ENCODE measurements at places on chromosomes 12 and 14. TPM values are rescaled to one million over a fixed set of nuclear protein-coding genes. Genes with fewer than 3 reads are reported as not detected.

The KCNJ8 gene
- 10.6 TPM for total RNA-seq

The KLRG1 gene
- total RNA-seq = 1.0 TPM

The KRT80 gene
- not detected for total RNA-seq

The STAB2 gene
- total RNA-seq = not detected

The PLD4 gene
- total RNA-seq = under 0.01 TPM

The REM2 gene
- 0.29 TPM for total RNA-seq

The C12orf56 gene
- 2.0 TPM for total RNA-seq

The NTS gene
- total RNA-seq = 0.50 TPM

The ANKRD33 gene
- 0.15 TPM for total RNA-seq

The IL26 gene
- total RNA-seq = not detected

The ACTN1 gene
- 225 TPM for total RNA-seq

The KRT73 gene
- not detected for total RNA-seq

The AVPR1A gene
- not detected for total RNA-seq

The FAM181A gene
- total RNA-seq = not detected

The CPNE6 gene
- total RNA-seq = not detected

The P2RX7 gene
- total RNA-seq = 3.8 TPM

The PIK3C2G gene
- not detected for total RNA-seq

The DNAH10 gene
- total RNA-seq = 0.15 TPM

The NEMP1 gene
- total RNA-seq = 14.5 TPM

The FGD4 gene
- total RNA-seq = 19.2 TPM

The CMKLR1 gene
- total RNA-seq = 0.33 TPM

The TAS2R8 gene
- total RNA-seq = not detected

The YBX3 gene
- 80.9 TPM for total RNA-seq

The ADSS1 gene
- 7.1 TPM for total RNA-seq

The GPR137C gene
- 0.58 TPM for total RNA-seq

The TAS2R50 gene
- 6.8 TPM for total RNA-seq

The RPGRIP1 gene
- not detected for total RNA-seq

The DLGAP5 gene
- total RNA-seq = 66.5 TPM

The OR6C4 gene
- total RNA-seq = not detected

The BMAL2 gene
- 71.3 TPM for total RNA-seq

The IL22 gene
- not detected for total RNA-seq

The LRRC10 gene
- not detected for total RNA-seq

The PTPRO gene
- 1.2 TPM for total RNA-seq

The AICDA gene
- not detected for total RNA-seq

The OR4M1 gene
- not detected for total RNA-seq

The OR6C2 gene
- total RNA-seq = not detected

The SLC7A8 gene
- total RNA-seq = 14.7 TPM

The TCTN2 gene
- 10.8 TPM for total RNA-seq

The COL2A1 gene
- total RNA-seq = under 0.01 TPM

The SLC38A4 gene
- 1.2 TPM for total RNA-seq

The FAM222A gene
- total RNA-seq = 0.15 TPM
